PC-3 (cell line): ENCODE measurements at places on chromosomes 6 and 20.
A peak's percentile ranks its signal among the peaks of the same experiment; 100 is the strongest.

GRCh38 chr6:20687494-20687893, 153.2 kb downstream of the CDKAL1 start:
- H3K4me1 ChIP-seq = peaks cover 12% of the 10 kb centered on the region
- no peaks in the 10 kb centered on the region for H3K36me3 ChIP-seq
- H3K4me3 ChIP-seq = no peak overlapping the region

- peak overlapping the region; percentile 88 for H3K27ac ChIP-seq
- H3K4me3 ChIP-seq = no peak overlapping the region; the same call in 1 of the 2 replicates
- peak; percentile 75 for DNase-seq
- no peaks in the 10 kb centered on the region for H3K27me3 ChIP-seq
- H3K36me3 ChIP-seq = no peaks in the 10 kb centered on the region
- peaks cover 44% of the 10 kb centered on the region for H3K4me1 ChIP-seq
These were observed 78.4 kb downstream of the GMPR start for GRCh38 chr6:16316741-16317251.

GRCh38 chr20:61404303-61404702, 152.2 kb downstream of the CDH4 start:
- no peak overlapping the region for H3K27ac ChIP-seq
- no peak for DNase-seq
- H3K4me3 ChIP-seq = no peak overlapping the region
- peaks cover 5% of the 10 kb centered on the region; the same call in 1 of the 2 replicates for H3K27me3 ChIP-seq

DNA sequence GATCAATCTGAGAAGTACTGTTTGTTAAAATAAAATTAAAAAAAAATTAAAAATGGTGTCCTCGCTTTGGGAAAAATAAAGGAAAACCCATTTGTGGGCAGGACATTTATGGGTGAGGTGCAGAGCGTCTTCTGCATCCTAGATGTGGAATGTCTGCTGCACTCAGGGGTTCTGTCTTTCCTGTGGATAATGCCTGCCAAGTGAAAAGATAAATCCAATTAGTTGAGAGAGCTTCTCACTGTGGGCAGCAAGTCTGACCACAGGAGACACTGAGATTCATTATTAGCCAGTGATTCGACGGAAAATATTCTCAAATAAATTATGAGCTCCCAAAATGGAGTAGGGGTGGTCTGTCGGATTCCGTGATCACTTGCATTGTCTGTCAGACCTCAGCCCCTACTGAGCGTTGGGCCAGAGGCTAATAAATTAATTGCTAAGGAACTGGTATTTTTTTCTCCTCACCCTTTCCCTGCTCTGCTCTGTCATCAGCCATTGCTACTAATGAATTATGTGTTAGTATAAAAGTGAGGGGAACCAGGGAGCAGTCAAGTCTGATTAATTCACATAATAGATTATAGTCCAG, 10.0 kb downstream of the GMPR start:
- H3K4me1 ChIP-seq = peaks cover 6% of the 10 kb centered on the region
- no peak overlapping the region for H3K27ac ChIP-seq
- no peaks in the 10 kb centered on the region for H3K27me3 ChIP-seq
- no peak for DNase-seq

- H3K27me3 ChIP-seq = no peaks in the 10 kb centered on the region
- no peak overlapping the region for H3K27ac ChIP-seq
- no peak overlapping the region for H3K4me3 ChIP-seq
- peaks cover 24% of the 10 kb centered on the region for H3K4me1 ChIP-seq
- DNase-seq = no peak
These were observed 194.7 kb upstream of the PMEPA1 start for GRCh38 chr20:57904314-57905105.

DNA sequence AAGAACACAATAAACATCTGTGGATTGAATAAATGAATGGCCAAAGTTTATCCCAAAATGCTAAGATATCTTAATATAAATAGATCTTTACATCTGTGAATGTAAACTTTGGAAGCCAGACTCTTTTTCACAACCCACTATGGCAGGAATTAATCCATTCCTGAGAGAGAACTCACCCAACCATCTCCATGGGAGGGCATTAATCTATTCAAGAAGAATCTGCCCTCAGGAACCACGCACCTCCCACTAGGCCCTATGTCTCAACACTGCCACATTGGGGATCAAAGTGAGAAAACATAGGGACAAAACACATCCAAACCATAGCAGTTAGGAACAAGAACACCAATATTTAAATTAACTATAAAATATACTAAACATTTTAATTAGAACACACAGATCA, 3.4 kb downstream of the UBE3D start:
- no peak overlapping the region for H3K4me3 ChIP-seq
- H3K27me3 ChIP-seq = no peaks in the 10 kb centered on the region
- no peaks in the 10 kb centered on the region for H3K36me3 ChIP-seq

GRCh38 chr20:51456511-51457509, 85.7 kb downstream of the NFATC2 start:
- H3K27me3 ChIP-seq = no peaks in the 10 kb centered on the region
- peak; percentile 100 for DNase-seq
- peaks cover 24% of the 10 kb centered on the region for H3K4me1 ChIP-seq
- peak overlapping the region; percentile 55 for H3K4me3 ChIP-seq
- H3K36me3 ChIP-seq = peaks cover 7% of the 10 kb centered on the region; the same call in 1 of the 2 replicates

GRCh38 chr20:20237093-20237959, 130.6 kb upstream of the INSM1 start:
- peaks cover 65% of the 10 kb centered on the region for H3K27me3 ChIP-seq
- H3K36me3 ChIP-seq = no peaks in the 10 kb centered on the region
- H3K4me1 ChIP-seq = no peaks in the 10 kb centered on the region
- H3K4me3 ChIP-seq = no peak overlapping the region

- H3K36me3 ChIP-seq = no peaks in the 10 kb centered on the region
- H3K27me3 ChIP-seq = no peaks in the 10 kb centered on the region
- no peak overlapping the region for H3K27ac ChIP-seq
- no peak for DNase-seq
- H3K4me3 ChIP-seq = no peak overlapping the region
- H3K4me1 ChIP-seq = peaks cover 7% of the 10 kb centered on the region; the same call in 1 of the 2 replicates
These were observed 12.3 kb upstream of the FAM110A start for GRCh38 chr20:821046-821730.

GRCh38 chr6:118704915-118705314, 53.5 kb upstream of the CEP85L start:
- no peak overlapping the region for H3K27ac ChIP-seq
- no peak overlapping the region for H3K4me3 ChIP-seq
- no peaks in the 10 kb centered on the region for H3K36me3 ChIP-seq

DNA sequence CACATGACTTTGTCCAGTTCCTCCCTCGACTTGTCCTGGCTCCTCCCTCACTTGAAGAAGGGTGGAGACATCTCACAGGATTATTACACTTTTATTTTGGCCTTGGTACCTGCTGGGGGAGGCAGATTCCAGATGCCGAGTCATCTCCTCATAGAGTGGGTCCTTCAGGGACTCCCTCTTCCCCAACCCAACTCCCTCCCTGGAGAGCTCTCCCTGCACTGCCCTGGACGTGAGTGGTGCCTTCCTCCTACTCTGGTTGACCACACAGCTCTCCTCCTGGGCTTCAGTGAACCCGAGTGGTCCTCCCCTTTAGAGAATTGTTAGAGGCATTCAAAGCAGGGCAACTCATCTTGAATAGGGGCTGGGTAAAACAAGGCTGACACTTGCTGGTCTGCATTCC, 40.9 kb upstream of the MC3R start:
- no peak overlapping the region for H3K4me3 ChIP-seq
- peaks cover 25% of the 10 kb centered on the region; the same call in 1 of the 2 replicates for H3K27me3 ChIP-seq
- DNase-seq = no peak
- H3K27ac ChIP-seq = no peak overlapping the region
- H3K36me3 ChIP-seq = no peaks in the 10 kb centered on the region
- no peaks in the 10 kb centered on the region for H3K4me1 ChIP-seq

- H3K27ac ChIP-seq = no peak overlapping the region
- no peaks in the 10 kb centered on the region for H3K36me3 ChIP-seq
- no peaks in the 10 kb centered on the region for H3K27me3 ChIP-seq
These were observed 440.8 kb downstream of the UTRN start for GRCh38 chr6:144725736-144726522.

DNA sequence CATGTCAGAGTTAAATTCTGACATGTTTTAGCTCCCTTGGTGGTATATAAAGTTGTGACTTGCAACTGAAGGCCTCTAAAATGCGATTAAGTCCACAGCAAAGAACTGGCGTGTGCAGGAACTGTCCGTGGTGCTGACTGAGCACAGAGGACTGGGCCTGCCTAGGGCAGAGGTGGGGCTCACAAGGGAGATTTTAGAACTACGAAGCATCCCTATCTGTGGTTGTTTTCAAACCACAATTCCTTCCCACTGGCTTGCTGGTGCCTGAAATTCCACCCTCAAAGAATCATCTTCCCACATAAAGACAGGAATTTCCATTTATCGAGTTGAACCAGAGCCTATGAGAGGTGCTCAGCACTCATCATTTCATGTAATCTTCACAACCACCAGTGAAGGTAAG, 30.1 kb downstream of the RIMS4 start:
- H3K4me1 ChIP-seq = no peaks in the 10 kb centered on the region
- H3K27me3 ChIP-seq = peaks cover 22% of the 10 kb centered on the region
- H3K4me3 ChIP-seq = no peak overlapping the region
- no peak overlapping the region for H3K27ac ChIP-seq
- peak; percentile 70 for DNase-seq

DNA sequence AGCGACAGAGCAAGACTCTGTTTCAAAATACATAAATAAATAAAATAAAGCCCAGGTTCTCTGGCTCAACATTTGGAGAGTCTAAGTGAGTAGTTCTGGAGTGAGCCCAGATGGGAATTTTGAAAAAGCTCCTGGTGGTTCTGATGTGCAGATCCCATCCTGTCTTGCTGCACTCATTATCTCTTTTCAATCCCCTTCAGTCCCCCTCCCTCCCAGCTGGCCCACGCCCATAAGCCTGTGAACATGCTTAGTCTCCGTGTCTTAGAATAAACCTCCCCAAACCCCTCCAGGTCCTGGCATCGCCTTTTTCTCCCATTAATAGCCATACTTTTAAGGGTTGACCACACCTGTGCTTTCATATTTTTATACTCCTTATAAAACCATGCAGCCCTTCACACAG, 19.4 kb upstream of the TULP1 start:
- no peaks in the 10 kb centered on the region for H3K36me3 ChIP-seq
- H3K27ac ChIP-seq = no peak overlapping the region
- H3K4me3 ChIP-seq = no peak overlapping the region
- no peaks in the 10 kb centered on the region for H3K27me3 ChIP-seq
- DNase-seq = no peak

DNA sequence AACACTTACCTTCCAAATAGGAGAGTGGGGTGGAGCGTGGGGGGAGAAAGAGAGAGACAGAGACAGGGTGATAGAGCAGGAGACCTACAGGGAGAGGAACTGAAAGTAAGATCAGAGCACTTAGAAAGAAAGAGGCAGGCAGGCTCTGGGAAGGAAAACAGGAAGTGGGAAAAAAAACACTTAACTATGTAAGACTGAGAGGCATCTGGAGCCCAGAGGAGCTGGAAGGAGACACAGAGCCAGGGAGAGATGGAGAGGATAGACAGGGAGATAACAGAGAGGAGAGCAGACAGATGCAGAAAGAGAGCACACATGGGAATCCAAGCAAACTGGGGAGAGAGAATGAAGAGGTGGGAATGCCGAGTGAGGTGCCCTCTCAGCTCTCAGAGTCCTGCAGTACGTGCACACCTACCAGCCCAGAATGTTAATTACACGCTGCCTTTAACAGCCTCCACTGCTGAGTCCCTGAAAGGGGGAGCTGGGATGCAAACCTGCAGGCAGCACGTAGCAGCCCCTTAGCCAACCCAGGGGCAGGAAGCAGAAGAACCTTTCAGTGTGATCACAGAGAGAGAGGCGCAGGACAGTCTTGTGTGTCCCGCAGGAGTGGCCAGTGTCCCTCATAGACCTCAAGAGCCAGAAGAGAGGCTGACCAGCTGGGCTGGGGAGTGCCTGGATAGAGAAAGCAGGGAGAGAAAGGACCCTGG, 132.7 kb upstream of the LRFN2 start:
- H3K4me1 ChIP-seq = peaks cover 10% of the 10 kb centered on the region
- H3K27ac ChIP-seq = no peak overlapping the region
- no peaks in the 10 kb centered on the region for H3K27me3 ChIP-seq

DNA sequence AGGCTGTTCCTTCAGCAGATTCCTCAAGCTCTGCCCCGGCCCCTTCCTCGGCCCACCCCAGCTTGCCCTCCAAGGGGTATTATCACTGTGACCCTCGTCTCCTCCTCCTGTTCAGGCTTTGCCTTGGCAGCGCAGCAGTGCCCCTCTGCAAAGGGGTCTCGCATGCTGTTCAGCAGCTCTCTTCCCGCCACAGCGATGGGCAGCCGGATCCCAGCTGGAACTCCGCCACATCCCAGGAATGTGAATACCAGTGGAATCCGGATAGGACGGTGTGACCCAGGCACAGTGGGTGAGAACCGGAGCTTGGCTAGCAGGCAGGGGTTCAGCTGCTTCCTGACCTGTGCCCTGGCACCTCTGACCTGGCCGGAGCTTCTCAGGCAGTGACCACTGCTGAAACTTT, 52.9 kb downstream of the RNASET2 start:
- no peak for DNase-seq
- H3K4me1 ChIP-seq = no peaks in the 10 kb centered on the region
- H3K36me3 ChIP-seq = no peaks in the 10 kb centered on the region
- H3K27ac ChIP-seq = no peak overlapping the region

GRCh38 chr20:38065764-38066375, 32.3 kb downstream of the RPRD1B start:
- no peak for DNase-seq
- peaks cover 83% of the 10 kb centered on the region for H3K36me3 ChIP-seq
- no peak overlapping the region for H3K27ac ChIP-seq
- no peaks in the 10 kb centered on the region for H3K27me3 ChIP-seq

DNA sequence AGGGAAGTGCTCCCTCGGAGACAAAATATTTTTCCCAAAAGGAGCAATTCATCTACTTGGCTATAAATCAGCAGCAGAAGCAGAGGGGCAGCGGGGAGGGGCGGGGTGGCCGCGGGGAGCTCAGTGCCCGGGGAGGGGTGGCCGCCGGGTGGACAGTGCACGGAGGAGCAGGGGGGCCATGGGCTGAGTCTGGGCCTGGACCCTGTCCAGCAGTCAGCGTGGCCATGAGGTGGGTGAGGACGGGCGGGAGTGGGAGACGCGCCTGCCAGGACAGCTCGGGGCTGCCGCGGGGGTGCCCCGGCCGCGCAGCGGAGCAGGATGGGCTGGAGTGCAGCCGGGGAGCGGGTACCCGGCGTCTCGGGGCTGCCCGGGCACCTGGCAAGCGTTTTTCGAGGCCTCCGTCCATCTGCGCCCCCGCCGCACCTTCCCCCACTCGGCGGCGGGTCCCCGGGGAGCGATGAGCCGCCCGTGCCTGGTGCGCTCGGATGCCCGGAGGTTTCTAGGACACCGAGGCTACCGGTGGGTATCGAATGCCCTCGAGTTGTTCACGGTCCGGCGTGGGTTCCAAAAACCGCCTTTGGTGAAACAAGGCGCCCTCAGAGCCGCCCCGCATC, 229.5 kb downstream of the THBS2 start:
- no peak overlapping the region for H3K27ac ChIP-seq
- no peak overlapping the region for H3K4me3 ChIP-seq
- DNase-seq = no peak

- H3K36me3 ChIP-seq = no peaks in the 10 kb centered on the region
- H3K27me3 ChIP-seq = no peaks in the 10 kb centered on the region
- no peak overlapping the region for H3K27ac ChIP-seq
These were observed 188.8 kb downstream of the CD83 start for GRCh38 chr6:14306151-14306906.
